Jurkat, Clone E6-1 (cell line): ENCODE measurements at places on chromosomes 3 and 15.
A peak's percentile ranks its signal among the peaks of the same experiment; 100 is the strongest.

DNA sequence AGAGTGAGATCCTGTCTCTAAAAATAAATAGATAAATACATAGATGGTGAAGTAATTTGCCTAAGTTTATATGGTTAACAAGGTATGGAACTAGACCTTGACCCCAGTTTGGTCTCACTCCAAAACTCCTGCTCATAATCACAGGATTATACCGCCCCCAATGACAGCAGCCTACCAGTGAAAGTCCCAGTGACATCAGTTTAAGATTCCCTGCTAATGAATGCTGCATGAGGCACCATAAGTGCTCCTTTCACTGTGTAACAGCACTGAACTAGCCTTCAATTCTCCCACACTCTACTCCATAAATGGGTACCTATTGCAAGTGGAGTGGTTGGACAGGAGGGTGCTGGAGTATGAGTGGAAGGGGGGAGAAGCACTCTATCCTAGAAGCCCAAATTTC is 23.7 kb upstream of the THSD4 start:
- DNase-seq: no peak

DNA sequence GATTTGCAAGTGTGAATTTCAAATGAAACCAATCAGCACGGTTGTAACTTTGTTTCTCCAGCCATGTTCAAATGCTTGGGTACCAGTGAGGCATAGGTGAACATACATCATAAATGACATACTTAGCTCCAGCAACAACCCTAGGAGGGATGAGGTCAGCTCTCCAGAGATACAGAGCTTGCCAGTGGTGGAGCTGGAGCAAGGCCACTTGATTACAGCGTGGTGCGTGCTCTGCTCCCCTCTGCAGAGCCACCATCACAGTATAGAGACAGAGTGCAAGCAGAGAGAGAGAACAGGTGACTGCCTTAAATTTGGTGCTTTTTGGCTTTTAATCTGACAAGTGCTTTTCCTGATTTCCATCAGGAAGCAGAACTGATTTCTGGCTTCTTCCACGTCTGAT is 275.1 kb downstream of the PDZRN3 start:
- DNase-seq: no peak

DNA sequence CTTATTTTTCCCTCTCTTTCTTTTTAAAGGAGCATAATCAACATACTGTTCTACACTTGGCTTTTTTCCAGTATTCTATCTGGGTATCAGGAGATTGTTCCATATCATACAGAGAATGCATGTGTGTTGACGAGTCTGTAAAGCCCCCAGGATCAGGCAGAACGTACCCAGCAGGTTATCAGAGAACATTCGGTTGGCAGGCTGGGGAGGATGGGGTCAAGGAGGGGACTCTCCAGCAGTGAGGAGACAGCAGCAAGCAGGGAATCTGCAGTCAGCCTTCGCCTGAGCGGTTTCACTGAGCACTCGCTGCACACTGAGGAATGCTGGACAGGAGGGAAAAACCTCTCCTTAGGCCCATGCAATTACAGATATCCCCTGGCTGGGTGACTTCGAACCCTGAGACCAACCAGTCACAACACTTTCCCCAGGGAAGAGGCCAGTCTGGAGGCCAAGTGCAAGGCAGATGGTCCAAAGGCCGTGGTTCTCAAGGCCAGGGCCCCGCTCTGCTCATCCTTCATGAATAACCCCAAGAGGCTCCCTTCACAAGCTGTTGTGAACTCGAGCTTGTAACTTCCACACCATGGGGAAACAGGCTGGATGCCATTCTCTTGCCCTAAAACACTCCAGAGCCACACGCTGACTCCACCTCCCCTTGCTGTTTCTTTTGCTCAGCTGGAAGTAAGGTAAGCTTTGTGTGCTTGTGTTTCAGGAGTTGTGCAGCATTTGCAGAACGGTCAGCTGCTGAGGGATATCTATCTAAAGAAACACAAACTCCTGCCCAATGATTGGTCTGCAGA is 60.1 kb downstream of the PXYLP1 start:
- no peak for DNase-seq

DNA sequence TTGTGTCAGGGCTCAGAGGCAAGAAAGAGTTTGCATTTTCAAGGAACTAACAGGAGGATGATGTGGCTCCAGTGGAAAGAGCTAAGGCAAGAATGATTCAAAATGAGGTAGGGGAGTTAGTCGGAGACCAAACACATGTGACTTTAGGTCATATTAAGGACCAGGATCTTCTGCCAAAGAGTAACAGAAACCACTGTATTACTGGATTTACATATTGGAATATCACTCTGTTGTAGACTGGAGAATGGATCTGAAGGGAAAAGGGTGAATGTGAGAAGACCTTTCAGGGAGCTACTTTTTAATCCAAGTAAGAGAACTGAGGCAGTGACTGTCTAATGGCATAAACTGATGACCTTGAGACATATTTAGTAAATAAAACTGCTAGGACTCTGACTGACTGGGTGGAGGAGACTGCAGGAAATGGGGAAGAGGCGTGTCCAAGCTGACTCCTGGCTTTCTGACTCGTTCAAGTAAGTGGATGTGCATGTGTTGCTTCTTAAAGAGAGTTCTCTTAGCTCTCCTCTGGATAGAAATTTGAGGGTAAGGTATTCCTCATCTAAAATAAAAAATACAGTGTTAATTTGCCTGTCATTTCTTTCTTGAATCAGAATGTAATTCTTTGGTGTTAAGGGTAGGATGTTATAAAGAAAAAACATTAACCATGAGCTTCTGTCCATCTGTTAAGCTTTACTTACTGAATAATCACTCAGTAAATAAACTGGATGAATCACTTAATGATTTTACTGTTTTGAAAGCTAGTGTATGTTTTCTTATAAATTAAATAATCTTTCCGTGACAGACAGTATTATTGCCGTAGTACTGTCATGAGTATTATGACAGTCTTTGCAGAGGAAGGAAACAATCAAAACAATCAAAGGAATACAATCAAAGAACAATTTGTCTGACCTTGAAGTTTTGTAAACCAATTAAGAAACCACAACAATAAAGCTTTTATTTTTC is 58.3 kb upstream of the CFAP20DC start:
- no peak for DNase-seq

DNA sequence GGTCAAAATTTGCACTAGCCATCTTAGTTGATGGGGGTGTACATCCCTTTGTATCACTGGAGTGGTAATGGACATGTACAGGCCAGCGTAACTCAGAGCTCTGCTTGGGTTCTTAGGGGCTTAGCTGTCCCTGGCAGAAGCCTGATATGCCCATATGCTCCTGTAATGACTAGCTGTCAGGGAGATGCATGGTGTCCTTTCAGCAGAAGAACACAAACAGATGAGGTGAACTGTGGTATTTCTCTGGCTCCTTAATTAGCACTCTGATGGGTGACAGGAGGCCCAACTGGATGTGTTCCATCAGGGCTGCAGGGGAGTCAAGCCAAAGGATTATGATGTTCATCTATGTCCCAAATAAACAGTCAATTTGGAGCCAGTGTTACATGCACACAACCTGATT is 774.5 kb downstream of the AGBL1 start:
- DNase-seq: no peak

- no peak for DNase-seq
Measured at GRCh38 chr15:41965441-41966413, 6.6 kb downstream of the EHD4 start.

- no peak for DNase-seq
Measured at GRCh38 chr3:168117059-168117458, 21.3 kb upstream of the GOLIM4 start.

GRCh38 chr3:52277071-52277964 is 1.1 kb downstream of the WDR82 start:
- no peak for DNase-seq

- DNase-seq: peak; percentile 11
Measured at GRCh38 chr3:168865022-168865551, 769.4 kb upstream of the GOLIM4 start.
